GM12864 (cell line): ENCODE measurements at places on chromosomes 5 and 9.

- peak; percentile 64 for DNase-seq
These were observed 30.8 kb downstream of the MTAP start for GRCh38 chr9:21833090-21833801.

GRCh38 chr5:14006823-14007520 lies 62.5 kb upstream of the DNAH5 start:
- no peak for DNase-seq

DNA sequence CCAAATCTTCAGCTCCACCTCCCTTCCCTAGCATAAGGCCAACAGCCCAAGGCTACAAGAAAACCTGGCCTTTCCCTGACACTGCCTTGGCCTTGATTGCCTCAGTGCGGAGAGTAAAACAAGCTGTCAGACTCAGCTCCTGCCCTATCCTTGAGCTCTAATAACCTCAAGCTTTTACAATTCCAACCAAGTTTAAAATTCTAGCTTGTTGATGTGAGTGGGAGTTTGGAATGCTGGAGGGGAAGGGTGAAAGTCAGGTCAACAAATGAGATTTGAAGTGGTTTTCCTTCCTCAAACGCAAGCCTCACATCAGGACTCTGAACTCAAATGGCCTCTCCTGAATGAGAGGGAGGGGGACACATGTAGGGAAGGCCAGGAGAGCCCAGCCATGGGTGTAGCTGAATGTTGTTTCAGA lies 197.0 kb upstream of the VLDLR start:
- no peak for DNase-seq

- DNase-seq, result no peak
These were observed 138.9 kb upstream of the PHYKPL start for GRCh38 chr5:178371362-178372111.

- no peak for DNase-seq
These were observed 131.4 kb upstream of the MINAR2 start for GRCh38 chr5:129616517-129616916.

- DNase-seq, result no peak
These were observed 34.4 kb downstream of the MAP1B start for GRCh38 chr5:72141440-72142355.

- no peak for DNase-seq
These were observed 114.1 kb upstream of the TXNDC8 start for GRCh38 chr9:110451726-110452125.

DNA sequence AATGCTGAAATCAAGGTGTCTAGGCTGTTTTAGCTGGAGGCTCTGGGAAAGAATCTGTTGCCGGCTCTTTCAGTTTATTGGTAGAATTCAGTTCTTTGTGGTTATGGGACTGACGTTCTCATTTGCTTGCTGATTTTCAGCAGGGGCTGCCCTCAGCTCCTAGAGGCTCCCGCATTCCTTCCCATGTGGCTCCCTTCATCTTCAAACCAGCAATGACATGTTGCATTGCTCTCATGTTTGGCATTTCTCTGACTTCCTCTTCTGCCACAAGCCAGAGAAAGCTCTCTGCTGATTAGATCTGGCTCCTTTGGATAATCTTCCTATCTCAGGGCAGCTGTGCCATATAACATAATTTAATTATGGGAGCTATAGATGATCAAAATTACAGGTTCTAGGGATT lies 360.3 kb downstream of the LRRC70 start:
- DNase-seq, result no peak
